ENCODE measurements at places on chromosomes 6 and 20.

DNA sequence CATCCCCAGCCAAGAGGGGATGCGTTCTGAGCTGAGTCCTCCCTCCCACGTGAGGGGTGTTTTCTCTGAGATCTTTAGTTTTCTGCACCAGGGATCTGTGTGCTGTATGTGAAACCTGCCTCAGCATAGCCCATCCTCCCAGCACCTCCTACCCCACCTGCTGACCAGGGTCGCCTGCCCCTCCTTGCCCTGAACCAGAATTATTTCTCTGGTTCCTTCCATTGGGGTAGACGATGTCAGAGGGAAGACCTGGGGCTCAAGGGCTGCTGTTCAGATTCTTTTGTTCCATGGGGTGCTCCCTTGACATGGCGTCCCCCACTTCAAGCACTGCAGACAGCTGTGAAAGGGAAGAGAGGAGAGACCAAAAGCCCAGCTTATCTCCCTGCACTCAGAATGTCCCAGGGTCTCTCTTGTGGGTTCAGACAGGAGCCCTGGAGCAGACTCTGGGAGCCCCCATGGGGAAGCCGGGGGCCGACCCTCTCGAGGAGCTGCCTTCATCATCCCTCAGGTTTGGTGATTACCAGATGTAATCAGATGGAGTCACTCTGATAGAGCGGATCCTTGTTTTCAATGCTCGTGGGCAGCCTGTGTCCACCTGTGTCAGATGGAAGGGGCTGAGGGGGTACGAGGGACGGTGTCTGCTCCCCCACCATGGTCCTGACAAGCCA, 74.3 kb downstream of the ERMARD start:
- DNase-seq = no peak

DNA sequence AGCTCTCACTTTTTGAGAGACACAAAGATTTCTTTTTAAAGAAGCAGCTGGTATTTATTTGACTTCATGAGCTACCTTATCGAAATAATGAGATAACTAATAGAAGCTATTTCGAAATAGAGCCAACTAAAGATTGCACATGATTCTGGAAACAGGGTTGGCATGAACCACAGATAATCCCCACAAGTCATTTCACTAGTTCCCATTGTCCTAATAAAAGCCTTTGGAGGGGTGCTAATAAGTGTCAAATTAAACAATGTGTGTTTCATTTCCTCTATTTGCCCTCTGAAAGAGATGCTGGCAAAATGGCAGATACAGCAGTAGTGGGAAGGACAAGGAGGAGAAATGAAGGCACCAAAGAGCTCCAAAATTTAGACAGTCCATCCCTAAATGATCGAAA, 78.6 kb upstream of the RIPOR2 start:
- no peak for DNase-seq

- DNase-seq = no peak
These were observed 23.5 kb downstream of the SLC17A4 start for GRCh38 chr6:25777856-25778649.

DNA sequence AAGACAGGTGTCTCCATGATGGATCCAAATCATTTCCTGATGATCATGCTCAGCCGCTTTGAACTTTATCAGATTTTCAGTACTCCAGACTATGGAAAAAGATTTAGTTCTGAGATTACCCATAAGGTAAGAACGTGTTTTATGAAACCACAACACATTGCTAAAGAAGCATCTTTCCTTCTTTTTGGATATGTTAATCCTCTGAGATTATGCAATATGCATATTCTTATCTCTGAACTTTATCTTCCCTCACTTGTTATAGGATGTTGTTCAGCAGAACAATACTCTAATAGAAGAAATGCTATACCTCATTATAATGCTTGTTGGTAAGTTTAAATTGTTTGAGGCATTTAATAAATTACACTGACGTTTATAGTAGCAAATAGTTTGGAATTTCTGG, 78.2 kb downstream of the PRPH2 start:
- no peak for DNase-seq

- no peak for DNase-seq
These were observed 394.7 kb upstream of the SULF2 start for GRCh38 chr20:48180024-48180423.

DNA sequence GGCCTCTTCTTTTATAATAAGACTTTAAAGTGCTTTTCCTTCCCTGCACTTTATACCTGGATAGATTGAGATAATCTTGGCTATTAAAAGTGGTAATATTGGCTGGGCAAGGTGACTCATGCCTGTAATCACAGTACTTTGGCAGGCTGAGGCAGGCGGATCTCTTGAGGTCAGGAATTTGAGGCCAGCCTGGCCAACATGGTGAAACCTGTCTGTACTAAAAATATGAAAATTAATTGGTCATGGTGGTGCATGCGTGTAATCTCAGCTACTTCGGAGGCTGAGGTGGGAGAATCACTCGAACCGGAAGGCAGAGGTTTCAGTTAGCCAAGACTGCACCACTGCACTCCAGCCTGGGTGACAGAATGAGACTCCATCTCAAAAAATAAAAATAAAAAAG, 197.1 kb upstream of the RGS17 start:
- DNase-seq = no peak

DNA sequence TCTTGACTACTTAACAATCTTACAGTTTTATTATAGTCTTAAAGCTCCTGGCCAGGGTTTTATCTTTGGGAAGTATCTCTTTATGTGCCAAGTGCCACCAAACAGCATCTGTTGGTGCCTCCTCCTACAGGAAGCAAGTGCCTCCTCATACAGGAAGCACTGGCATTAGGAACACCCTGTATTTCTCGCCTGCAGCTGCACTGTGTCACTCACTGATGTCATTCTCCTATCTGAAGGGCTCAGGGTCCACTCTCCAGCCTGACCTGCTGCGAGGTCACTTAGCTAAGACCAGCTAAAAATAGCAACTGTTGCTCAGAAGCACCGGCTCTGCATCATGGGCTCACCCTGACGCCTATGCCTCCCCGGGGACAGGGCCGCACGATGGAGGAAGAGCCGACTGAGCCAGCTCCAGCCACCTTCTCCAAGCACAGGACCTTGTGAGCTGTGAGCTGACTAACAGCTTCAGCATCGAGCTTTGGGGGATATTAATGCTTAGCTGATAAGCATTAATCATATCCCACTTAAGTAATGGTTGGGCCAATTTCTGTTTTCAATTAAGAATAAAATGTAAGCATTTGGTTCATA, 66.3 kb upstream of the CD93 start:
- no peak for DNase-seq

DNA sequence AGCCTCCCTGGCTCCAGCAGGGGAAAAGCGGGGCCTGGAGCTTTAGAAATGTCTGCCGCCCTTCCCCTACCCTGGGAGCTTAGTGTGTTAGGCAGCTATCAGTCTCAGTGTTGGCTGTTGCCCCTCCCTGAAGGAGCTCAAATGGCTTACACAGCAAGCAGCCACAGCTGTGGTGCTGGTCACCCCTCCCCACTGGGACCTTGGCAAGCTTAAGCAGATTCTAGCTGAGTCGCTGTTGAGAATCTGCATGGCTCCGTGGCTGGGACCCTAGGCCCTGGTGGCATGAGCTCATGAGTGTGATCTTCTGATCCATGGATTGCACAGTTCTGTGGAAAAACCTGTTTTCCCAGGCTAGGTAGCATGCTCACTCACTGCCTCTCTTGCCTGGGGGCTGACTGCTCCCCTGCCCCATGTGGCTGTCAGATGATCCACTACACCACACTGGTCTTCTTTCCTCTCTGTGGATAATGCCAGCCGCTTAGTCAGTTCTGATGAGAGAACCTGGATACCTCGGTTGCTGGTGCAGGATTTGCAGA, 714.0 kb downstream of the MAFB start:
- no peak for DNase-seq

GRCh38 chr6:113500221-113500620, 356.9 kb upstream of the MARCKS start:
- no peak for DNase-seq

GRCh38 chr6:100664274-100665040, 199.7 kb upstream of the SIM1 start:
- DNase-seq = no peak

GRCh38 chr6:22886650-22887581, 317.6 kb downstream of the HDGFL1 start:
- no peak for DNase-seq

- no peak for DNase-seq
These were observed 132.7 kb upstream of the MAP3K7 start for GRCh38 chr6:90719321-90720195.

GRCh38 chr6:158284876-158285655, 27.2 kb upstream of the TULP4 start:
- no peak for DNase-seq

GRCh38 chr6:89475101-89475500, 42.1 kb downstream of the ANKRD6 start:
- DNase-seq = no peak

DNA sequence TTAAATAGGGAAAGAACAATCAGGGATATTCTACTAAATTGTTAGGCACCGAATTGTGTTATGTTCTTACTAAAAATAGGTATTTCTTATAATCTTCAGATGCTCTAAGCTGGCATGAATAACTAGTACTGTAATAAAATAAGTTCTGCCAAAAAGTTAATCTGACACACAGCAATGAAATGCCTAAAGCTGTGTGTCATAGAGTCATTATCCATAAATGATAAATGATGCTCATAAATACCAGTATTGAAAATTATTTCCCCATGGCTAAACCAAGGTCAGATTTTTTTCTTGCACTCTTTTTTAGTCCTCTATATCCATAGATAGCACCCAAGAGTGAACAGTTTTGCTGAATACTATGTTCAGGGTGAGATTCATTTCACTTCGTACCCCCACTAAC, 11.7 kb upstream of the PRIM2 start:
- DNase-seq = no peak

GRCh38 chr6:137705160-137706082, 161.6 kb upstream of the TNFAIP3 start:
- peak; percentile 72 for DNase-seq

GRCh38 chr6:131651782-131652181, 14.7 kb downstream of the ENPP3 start:
- no peak for DNase-seq

- no peak for DNase-seq
These were observed 275.9 kb downstream of the ARHGAP18 start for GRCh38 chr6:129434091-129434490.

- DNase-seq = no peak
These were observed 157.8 kb upstream of the PREP start for GRCh38 chr6:105560611-105561066.

- peak; percentile 47 for DNase-seq
These were observed 32.7 kb downstream of the CD109 start for GRCh38 chr6:73728548-73729205.

- DNase-seq = no peak
These were observed 9.3 kb upstream of the ID1 start for GRCh38 chr20:31595654-31596411.
